ENCODE measurements at places on chromosomes 4 and X.

GRCh38 chr4:88143504-88143903 lies 14.9 kb downstream of the ABCG2 start:
- DNase-seq: no peak

- DNase-seq: no peak
These were observed 9.6 kb downstream of the XIAP start for GRCh38 chrX:123869488-123869887.

- no peak for DNase-seq
These were observed 137.6 kb downstream of the TENM3 start for GRCh38 chr4:182380771-182381181.

GRCh38 chr4:3251691-3252479 lies 2.9 kb downstream of the MSANTD1 start:
- no peak for DNase-seq
